ENCODE measurements at places on chromosomes 16 and 17. TPM values are rescaled to one million over a fixed set of nuclear protein-coding genes. Genes with fewer than 3 reads are reported as not detected.

CRYBA1 gene
- not detected for total RNA-seq

- DNase-seq, result no peak
These were observed 441.8 kb downstream of the HS3ST4 start for GRCh38 chr16:26133416-26134093.

WBP2 gene
- total RNA-seq, result 29.6 TPM

DNA sequence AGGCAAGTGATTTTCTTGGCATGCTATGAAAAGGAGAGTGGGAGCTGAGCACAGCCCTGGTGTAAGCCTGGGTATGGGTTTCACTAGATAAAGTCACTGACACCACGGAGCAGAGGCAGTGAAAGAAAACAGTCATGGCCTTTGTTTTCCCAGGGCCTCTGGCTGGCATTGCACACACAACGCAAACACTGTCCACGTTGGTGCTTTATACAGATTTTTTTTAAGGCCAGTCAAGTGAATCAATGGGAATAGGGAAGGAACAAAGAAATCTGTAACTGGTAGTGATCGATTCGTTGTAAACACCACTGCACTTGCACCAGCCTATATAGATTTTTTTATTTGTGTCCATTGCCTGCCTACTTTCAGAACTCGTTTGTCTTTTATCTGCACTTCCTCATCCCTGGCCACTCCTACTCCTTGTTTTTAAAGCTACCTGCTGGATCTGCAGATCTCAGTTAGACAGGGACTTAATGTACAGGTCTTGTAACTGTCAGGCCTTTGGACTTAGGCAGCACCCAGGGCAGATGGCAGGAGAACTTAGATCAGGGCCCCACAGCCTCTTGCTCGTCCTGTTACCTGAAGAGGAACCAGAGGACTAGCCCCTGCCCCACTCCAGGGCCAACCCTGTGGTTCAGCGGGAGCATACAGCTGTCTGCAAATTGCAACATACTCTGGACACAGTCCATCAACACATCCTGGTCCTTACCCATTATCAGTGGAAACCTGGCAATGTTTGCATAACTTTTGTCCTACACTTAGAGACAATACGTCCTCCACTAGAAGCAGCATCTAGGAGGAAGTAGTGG lies 10.6 kb upstream of the TMIGD1 start:
- no peak for DNase-seq

DNA sequence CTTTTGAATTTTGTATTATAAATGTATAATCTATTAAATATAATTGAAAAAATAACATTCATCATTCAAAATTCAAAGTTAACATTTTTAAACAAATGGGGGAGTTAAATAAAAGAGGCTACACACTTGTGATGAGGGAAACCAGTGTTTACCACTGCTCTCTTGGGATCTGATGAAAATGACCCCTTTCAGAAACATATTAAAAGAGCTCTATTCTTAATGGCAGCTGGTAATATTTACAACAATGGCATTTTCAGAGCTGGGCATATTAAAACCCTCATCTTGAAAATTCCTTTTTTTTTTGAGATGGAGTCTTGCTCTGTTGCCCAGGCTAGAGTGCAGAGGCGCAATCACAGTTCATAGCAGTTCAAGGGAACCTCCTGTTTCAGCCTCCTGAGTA lies 19.3 kb upstream of the FLCN start:
- no peak for DNase-seq

TM4SF5 gene
- not detected for total RNA-seq

TSPOAP1 gene
- 16.7 TPM for total RNA-seq

CLEC18B gene
- total RNA-seq, result not detected

- no peak for DNase-seq
These were observed 41.5 kb downstream of the KANSL1 start for GRCh38 chr17:46151762-46152161.

DNA sequence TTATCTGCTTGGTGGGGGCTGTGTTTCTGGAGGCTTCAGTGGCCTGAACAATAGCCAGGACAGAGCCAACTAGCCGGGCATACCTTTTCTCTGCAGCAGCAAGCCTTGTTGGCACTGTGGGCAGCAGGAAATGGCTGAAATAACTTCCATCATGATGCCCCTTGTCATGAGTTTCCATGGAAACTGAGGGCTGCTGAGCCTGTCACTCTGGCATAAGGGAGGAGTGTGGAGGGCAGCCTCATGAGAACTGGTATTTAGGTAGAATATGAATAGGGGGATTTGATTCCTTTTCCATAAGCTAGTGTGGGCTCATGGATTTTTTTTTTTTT lies 39.4 kb downstream of the PLCG2 start:
- DNase-seq, result no peak

GRCh38 chr17:7838090-7839075 lies 4.4 kb downstream of the KDM6B start:
- DNase-seq, result peak; percentile 78

IL34 gene
- total RNA-seq, result under 0.01 TPM

ARL5C gene
- total RNA-seq, result 0.54 TPM

MIEN1 gene
- 16.7 TPM for total RNA-seq

- DNase-seq, result no peak
These were observed 80.0 kb downstream of the METRNL start for GRCh38 chr17:83159204-83160049.

DNA sequence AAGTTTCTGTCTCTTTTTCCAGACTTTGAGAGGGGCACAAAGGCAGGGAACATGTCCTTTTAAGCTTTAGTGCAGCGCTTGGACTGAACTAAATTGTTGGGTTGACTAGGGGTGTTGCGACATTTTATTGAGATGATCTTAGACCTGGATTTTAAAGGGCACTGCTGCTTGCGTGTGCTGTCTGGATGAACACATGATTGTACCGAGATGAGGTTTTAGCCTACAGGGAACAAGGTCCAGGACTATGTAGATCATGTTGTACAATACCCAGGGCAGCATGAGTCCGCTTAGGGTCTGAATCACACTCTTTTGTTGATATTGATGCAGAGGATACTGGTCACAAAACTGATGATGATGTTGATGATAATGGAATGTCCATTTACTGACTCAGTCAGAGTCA lies 5.2 kb upstream of the RGS9 start:
- no peak for DNase-seq

- no peak for DNase-seq
These were observed 559 bp downstream of the MVD start for GRCh38 chr16:88662222-88662842.

GRCh38 chr17:62724398-62725146 lies 83.5 kb downstream of the MARCHF10 start:
- DNase-seq, result peak; percentile 39

DNA sequence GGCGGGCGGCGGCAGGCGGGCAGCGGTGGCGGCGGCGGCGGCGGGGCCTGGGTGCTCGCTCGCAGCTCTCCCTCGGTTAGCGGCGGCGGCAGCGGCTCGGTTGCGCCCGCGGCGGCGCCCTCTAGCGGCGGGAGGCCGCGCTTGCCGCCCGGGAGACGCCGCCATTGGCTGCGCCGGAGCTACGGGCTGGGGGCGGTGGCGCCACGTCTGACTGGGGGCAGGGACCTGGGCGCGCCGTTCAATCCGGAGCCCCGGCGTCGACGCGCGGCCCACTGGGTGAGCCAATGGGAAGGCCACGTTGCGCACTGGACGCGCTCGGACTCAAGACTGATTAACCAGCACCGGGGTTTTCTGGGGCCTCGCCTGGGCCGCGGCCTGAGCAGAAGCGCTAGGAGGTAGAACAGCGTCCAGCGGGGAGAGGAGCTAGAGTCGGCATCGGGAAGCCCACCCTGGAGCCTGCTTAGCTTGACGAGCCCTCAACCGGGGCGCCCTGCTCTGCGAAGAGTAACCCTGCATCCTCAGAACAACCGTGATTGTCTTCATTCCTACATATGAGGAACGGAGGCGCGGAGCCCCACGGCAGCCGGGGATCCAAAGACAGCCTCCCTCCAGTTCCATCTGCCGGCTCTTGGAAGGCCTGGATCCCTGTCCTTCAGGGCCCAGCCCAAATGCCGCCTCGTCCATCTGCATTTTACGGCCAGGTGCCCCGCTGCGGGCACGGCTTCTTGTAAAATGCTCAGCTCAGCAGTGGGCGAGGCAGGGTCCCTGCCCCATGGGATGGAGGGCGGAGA lies at the start of gene ZC3H7A:
Gene ZC3H7A (minus strand): TSS at position 93 of the 791 bp plus-strand sequence. CDS start 14,904 bp downstream, outside the sequence.
- DNase-seq, result peak; percentile 96

KRTAP2-1 gene
- total RNA-seq, result not detected

CX3CL1 gene
- total RNA-seq, result under 0.01 TPM

GRCh38 chr17:31067691-31068184 lies 27.0 kb upstream of the NF1 start:
- no peak for DNase-seq

DNA sequence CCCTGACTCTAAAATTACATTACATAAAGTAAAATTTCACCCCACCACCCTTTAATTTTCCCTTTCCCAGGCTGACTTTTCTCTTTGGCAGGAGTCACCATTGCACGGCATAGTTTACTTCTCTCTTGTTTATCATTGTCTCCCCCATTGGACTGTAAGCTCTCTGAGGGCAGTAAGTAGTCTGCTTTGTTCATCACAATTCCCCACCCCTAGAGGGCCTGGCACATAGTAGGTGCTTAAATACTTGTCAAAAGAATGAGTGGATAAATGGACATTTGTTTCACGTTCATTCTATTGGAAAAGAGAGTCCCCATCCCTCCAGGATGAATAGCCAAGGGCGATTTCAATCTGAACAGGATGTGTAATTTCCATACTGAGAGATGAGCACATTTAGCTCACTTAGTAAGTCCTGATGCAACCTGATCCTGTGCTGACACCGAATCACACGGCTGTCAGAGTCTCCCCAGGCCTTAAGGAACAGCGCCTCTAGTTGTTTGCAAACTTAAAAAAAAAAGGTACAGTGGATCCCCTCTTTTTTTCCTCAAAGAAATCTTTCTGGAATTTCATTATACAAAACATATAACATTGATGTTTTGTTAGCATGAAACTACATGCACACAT lies 54.0 kb downstream of the AKAP1 start:
- DNase-seq, result no peak

RAP1GAP2 gene
- total RNA-seq, result 28.0 TPM

DNA sequence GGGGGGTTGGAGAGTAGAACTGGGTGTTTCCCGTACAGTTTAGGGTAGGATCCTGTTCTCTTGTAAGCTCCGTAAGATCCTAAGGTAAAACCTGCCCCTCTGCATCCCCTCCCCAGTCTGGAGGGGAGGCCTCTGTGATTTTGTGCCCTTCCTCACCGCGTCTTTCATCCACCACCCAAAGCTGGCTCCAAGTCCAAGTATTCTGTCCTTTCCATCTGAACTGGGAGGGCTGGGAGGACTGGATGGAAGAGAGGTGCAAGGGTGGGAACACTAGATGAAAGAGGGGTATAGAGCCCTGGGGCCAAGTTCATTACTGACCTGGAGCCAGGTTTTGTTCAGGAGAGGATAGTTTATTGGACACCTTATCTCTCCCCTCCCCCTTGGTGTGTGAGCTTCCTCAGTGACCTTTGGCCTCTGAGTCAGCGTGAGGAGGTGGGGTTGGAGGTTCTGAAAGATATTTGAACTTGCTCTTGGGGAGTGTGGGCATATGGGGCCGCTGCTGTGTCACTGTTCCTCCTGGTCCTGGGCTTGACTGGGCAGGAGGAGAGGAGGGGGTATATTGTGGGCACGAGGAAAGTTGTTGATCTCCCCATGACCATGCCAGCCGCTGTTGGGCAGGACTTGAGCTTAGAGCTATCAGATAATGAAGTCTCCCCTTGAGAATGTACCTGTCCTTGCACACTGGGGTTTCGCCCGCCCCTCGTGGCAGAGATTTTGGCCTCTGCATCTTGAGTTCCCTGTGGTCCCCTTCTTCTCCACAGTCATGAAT lies 1.6 kb downstream of the LASP1 start:
- DNase-seq, result peak; percentile 60

Measured in hematopoietic multipotent progenitor cell (in vitro differentiated cells).